ENCODE measurements at places on chromosomes 2 and 18.

DNA sequence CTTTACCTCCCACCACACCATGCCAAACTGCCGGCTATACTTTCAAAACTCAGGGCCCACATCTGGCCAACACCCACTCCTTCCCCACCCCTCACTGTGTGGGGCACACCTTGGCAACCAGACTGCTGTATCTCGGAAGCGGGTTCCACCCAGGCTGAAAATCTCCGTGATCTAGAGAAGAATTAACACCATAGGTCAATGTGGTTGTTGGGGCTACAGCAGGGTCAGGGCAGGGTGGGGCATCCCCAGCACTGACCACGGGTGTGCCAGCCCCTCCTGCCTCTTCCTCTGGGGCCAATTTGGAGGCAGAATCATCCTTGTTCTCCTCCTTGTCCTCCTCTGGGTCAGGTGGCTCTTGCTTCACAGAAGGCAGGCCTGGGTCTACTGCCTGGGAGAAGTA is 6.3 kb upstream of the CFAP53 start:
- DNase-seq: no peak

DNA sequence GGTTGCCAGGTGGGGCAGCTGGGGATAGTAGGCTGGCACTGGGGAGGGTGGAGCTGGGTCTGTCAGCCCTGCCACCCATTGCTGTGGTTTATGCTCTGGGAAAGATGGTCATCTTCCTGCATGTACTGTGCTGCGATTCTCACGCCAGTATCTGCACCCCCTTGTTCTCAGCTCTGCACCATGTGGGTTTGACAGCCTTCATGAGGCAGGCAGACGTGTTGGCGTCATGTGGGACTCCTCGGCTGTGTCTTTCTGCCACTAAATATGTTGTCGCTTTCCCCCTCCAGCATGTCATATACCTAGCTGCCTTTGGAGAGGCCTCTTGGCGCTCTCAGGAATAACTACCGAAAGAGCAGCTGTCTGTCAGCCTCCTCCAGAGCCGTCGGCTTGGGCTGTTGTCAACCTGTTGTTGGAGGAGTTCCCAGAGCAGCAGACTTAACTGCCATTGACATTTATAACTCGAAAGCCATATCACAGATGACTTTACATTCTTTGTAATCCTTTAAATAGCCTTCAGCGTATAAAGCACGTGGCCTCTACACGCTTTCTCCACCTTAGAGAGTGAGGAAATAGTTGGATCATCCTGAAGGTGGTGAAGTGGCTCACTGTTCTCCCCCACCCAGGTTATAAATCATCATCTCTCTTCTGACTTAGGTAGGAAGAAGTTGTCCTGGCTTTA is 80.4 kb upstream of the MGAT5 start:
- DNase-seq: peak; percentile 9

GRCh38 chr18:32438173-32438572 is 32.5 kb downstream of the GAREM1 start:
- DNase-seq: peak; percentile 99

- no peak for DNase-seq
These were observed 9.1 kb upstream of the FBLN7 start for GRCh38 chr2:112129060-112129459.

GRCh38 chr2:202017940-202018339 is 15.7 kb upstream of the FZD7 start:
- DNase-seq: peak; percentile 9

GRCh38 chr2:190533968-190534309 is 583 bp downstream of the NEMP2 start:
- peak; percentile 39 for DNase-seq

- DNase-seq: no peak
These were observed 386.0 kb downstream of the IRS1 start for GRCh38 chr2:226413498-226414130.

- DNase-seq: no peak
These were observed 242.5 kb downstream of the CYP26B1 start for GRCh38 chr2:71905205-71905604.

DNA sequence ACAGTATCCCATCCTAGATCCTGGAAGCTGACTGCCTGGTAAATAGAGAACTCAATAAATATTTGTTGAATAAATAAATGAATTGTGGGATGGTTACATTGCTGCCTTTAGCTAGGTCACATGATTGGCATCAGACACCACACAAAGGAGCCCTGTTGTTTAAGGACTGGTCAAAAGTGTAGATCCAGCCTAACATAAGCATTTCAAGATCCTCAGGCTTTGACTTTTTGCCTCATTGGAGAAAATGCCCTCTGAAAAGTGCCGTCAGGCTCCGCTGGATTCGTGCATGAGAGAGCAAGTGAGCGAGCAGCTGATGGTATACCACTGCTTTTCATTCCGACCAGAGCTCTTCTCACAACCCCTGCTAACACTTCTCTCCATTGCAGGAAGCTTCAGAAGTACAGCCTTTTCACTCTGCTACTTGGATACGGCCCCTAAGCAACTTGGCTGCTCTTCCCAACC is 1.3 kb upstream of the ZNF24 start:
- peak; percentile 83 for DNase-seq

GRCh38 chr2:191363267-191363666 is 118.1 kb downstream of the MYO1B start:
- no peak for DNase-seq

GRCh38 chr2:174688079-174688478 is 76.2 kb downstream of the CHRNA1 start:
- DNase-seq: no peak

DNA sequence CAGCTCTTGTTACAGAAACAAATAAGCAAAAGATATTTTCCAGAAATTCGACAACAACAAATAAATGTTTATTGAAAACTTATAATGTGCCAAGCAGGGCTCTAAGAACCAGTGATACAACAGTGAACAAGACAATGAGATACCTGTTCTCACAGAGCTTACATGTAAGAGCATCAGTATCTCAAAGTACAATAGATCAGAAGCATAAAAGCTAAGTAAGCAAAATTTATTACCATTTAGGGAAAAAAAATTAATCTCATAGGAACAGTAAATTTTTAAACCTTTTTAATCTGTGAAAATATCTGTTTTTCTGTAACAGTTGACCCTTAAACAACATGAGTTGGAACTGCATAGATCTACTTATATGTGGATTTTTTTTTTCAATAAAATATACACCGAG is 20.9 kb downstream of the ROCK1 start:
- no peak for DNase-seq

DNA sequence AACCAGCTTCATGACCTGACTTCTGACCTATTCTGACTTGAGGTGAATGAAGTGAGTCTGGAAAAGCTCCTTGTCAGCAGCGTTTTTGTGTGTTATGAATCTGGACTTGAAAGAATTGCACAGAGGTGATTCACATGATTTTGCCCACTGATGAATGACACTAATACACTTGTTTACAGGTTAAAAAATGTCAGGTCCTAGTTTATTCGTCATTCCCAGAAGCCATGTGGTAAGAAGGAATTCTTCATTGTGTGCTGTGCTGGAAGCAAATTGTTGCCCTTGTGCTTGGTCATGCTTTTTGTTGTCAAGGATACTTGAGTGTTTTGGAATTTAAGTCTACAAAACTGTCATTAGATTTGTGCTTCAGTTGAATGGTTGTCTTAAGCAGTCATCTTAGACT is 15.5 kb downstream of the SEC11C start:
- no peak for DNase-seq

Measured in NCI-H69 (cell line).